Cortex of kidney (tissue), 1 donor: ENCODE measurements at places on chromosomes 1 and 21.

GRCh38 chr1:240496941-240497340 lies 115.0 kb downstream of the GREM2 start:
- DNase-seq = no peak

DNA sequence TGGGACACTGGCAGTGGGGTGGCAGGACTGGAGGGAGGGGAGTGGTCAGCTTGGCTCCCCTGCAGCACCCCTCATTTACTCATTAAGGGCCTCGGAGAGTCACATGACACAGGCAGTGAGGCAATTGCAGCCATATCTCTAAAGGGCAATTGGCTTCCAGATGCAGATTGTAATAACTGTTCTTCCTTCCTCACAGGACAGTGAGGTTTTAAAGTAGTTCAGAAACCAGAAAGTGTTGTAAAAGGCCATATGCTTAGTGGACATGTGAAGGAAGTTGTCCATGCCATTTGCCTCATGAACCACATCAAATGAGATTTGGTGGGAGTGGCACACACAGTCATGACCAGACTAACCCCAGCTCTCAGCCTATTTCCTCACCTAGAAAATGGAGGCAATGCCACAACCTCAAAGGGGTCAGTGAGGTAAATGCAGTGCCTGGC lies 11.1 kb downstream of the MTX1 start:
- DNase-seq = no peak

GRCh38 chr1:78712467-78713051 lies 62.9 kb downstream of the IFI44 start:
- no peak for DNase-seq

- no peak for DNase-seq
These were observed 17.3 kb upstream of the FOXD3 start for GRCh38 chr1:63305043-63305442.

DNA sequence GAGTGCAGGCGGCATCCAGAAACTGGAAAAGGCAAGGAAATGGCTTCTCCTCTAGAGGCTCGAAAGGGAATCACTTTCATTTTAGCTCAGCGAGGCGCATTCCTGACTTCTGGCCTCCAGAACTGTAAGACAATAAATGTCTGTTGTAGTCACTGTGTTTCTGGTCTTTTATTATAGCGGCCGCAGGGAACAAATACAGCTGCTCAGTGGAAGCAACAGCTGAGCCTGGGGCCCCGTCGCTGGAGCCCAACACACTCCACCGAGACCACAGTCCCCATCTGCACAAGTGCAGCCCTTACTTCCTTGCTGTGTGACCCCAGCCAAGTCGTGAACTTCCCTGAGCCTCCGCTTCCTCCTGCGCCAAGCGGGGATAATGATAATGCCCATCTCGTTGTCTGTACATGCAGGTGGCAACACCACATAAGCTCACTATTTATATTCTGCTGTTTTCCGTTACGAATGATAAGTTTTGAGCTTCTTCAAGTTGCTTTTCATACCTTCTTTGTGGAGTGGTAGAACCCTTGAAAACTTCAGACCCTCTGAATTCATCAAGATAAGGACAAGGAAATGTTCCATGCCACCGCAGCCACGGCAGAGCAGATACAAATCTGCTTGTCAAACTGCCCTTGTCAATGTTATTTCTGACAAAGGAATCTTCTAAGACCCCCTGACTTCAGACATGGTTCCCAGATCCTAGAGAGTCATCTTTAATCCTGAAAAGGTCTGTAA lies 3.2 kb upstream of the LAPTM5 start:
- no peak for DNase-seq

- no peak for DNase-seq
These were observed 23.2 kb upstream of the QSOX1 start for GRCh38 chr1:180131510-180131909.

DNA sequence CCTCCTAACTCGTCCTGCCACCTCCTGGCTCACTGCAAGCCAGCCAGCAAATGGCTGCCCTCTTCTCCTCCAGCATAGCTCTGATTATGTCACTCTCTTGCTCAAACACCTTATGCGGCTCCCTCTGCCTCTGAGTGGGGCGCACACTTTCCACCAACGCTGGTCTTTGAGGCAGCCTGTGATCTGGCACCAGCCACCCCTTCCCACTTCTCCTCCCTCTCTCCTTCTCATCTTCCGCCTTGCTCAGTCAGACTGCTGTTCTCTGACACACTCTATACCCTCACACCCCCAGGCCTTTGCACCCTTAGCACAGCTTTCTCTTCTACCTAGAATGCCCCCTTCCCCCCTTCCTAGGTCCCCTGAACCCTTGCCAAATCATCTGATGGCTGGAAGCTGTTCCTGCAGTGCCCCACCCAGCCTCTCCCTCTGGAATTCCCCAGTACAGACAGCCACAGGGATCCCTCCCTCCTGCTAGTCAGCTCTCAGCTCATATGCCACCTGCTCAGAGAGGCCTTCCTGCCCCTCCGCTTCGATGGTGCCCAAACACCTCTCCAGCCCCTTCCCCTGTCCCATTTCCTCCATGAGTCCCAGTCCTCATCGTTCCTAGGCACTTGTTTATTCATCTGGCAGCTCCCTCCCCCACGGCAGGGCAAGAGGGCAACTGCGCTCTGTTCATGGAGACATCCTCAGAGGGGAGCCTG lies 21.7 kb upstream of the PEF1 start:
- no peak for DNase-seq

DNA sequence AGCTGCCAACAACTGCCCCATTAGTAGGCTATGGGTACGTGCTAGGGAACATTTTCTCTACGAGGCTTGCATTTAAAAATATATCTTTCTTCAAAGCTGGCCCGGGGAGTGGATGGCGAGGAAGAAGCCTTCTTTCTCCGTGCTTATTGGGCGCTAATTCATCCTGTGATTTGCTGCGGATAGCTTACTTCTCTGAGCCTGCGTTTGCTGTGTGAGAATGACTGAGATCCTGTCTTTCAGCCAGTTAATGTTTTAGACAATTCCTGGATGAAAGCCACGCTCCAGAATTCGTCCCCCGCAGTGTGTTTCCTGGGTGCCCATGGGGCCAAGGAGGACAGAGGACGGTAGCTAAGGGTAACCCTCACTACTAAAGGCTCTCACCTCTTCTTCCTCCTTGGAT lies 57.8 kb upstream of the TARBP1 start:
- no peak for DNase-seq

DNA sequence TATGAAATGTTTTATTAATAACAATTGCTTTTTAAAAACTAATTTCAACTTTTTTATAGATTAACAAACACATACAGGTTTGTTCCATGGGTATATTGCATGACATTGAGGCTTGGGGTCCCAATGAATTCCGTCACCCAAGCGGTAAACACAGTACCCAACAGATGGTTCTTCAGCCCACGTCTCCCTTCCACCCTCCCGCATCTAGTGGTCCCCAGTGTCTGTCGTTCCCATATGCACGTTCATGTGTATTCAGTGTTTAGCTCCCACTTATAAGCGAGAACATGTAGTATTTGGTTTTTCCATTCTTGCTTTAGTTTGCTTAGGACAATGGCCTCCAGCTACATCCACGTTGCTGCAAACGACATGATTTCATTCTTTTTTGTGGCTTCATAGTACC lies 48.6 kb downstream of the NOS1AP start:
- no peak for DNase-seq

DNA sequence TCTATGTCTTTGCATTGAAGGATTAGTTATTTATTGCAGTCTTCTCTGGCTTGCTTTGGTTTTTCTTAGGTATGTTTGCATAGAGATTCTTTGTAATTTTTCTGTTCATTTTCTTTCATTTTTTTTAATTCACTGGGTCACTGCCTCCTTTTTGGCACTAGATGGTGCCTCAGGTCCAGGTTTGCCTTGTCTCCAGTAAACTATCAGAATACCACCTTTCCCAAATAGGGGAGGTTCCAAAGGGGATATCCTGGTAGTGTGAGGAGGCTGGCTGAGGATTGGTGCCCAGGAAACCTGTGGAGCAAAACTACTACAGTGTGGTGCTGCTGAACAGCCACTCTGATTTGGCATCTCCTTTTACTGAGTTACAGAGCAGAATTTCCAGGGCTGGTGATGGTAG lies 257.1 kb downstream of the KCTD3 start:
- no peak for DNase-seq

- DNase-seq = no peak
These were observed 9.3 kb upstream of the TSNAX start for GRCh38 chr1:231519166-231519565.
